ENCODE measurements at places on chromosomes 12 and 14.

DNA sequence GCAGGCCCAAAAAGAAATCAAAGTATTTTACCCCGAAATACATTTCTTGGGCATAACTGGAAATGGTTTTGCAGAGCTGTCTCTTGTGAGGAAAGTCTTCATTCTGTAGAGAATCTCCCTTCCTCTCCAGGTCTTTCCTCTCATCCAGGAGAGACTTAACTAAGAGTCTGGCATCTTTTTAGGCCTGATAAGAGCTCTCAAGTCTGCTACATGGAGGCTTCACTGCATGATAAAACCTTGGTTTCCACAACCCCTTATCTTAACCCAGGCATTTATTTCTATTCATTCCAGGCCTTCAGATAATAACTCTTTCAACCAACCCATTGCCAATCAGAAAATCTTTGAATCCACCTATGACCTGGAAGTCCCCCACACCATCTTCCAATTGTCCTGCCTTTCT lies 41.1 kb upstream of the LRRK2 start:
- no peak for DNase-seq

GRCh38 chr14:32457213-32457920 lies 128.3 kb downstream of the AKAP6 start:
- DNase-seq, result no peak

- no peak for DNase-seq
Measured at GRCh38 chr12:86774841-86775388, 518.7 kb upstream of the MGAT4C start.

DNA sequence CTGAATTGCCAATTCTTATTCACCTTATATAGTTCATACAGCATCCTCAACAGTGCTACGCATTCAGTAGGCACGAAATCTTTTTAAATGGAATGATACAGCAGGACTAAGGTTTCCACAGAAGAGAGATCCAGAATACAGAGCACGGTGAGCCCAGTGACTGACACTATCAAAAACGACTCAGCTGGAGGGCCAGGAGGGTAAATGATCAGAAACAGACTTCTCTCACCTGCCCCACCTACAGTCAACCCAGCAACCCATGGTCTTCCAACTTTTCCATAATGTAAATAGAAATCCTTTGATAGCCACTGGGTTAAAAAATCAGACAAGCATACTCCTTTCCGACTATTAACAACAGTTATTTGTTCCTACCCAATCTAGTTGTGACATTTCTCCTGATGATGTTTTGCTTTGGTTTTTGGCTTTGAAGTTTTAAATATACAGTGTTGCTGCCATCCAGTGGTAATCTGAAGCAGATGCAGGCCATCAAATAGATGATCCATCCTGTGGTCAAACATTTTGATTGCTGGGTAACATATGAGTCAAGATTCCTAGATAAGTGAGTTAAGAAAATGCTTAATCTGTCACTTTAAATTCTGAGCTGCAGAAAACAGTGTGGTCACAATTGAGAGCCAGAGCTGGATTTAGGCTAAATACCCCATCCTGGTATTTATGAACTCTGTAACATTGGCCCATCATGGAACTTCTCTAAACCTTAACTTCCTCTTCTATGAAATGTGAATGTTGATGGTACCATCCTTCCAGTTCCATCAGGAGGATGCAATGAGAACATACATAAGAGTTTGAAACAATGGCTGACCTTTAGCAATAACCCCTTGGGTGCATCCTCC lies 42.0 kb downstream of the GPHB5 start:
- no peak for DNase-seq

DNA sequence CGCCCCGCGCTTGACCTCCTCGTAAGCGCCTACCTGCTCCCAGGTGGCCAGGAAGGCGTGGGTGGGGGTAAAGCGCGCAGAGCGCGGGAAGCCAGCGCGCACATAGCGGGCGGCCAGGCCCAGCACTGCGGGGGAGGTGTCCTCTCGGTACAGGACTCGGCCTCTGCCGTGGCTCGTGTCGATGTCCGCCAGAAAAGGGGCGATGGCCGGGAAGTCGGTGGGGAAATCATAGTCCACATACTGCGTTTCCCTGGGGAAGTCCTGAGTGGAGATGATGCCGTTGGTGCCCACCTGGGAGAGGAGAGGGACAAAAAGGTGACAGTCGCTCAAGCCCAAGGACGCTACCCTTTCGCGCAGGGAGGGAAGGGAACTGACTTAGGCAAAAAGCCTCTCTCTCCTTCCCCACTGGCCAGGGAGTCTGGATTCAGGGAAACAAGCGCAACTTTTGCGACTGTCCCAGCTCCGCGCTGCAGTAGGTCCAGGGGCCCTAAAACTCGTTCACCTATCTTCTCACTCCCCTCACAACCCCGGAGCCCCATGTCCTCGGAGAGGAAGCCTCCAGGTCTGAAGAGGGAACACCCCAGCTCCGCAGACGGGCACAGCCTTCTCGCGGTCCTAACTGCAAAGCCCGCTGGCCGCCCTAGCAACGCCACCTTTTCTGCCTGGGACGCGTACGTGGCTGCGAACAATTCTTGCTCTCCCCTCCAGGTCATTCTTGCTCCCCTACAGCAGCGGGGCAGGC lies 815 bp downstream of the NID2 start:
- DNase-seq, result no peak

DNA sequence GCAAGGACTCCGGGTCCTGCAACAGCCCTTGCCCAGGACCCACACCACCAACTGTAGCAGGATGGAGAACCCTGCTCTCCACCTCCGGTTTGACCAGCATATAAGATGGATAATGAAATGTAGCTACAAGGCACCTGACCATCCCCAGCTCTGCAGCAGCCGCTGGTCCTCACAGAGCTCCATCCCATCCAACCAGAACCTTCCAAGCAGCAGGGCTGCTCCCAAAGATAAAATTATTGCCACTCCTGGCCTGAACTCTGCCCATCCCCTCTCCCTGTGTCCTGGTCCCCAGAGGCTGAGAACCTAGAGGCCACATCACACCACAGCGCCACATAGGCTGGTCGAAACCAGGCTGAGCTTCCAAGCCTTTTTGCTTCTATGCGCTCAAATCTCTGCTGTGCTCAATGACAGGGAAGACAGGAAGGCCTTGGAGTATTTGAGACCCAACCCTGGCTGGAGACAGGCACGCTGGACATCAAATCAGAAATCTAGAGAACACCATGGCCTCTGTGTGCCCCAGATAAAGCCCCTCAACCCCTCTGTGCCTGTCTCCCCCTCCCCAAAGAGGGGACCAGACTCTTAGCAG lies 4.2 kb downstream of the CDK2AP1 start:
- DNase-seq, result no peak

DNA sequence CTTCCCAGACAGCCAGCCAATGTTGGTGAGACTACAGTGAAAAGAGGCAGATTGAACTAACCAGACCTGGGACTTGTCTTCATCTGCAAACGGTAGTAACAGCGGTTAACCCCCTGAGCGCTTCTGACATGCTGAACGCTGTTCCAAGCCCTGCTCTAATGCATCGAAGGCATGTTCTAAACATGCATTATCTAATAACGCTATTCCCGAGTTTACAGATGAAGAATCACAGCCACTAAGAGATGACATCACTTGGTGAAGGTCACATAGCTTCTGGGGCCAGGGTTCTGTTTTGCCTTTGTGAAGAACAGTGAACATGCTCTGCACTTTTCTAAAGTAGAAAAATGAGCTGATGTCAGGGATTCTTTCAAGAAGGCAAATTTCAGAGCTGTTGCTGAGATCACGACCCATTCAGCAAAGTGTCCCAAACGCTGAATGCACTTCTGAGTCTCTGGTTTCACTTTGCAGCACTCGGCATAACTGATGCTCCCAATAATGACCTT lies 56.0 kb downstream of the FOS start:
- no peak for DNase-seq

DNA sequence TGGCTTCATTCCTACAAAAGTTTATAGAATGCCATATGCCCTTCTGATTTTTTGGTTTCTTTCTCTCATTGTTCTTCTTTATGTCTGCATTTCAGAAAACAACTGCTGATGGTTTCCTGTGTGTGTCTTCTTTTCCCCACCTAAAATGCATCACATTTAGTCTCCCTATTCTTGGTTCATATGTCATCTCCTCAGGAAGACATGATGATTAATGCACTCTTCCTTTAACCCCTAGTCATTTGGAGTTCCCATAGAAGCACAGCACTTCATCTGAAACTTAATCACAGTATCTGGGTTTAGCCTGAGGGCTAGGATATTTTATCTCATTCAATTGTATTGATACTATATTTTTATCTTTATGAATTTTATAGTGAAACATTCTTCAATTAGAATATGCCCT lies 21.5 kb downstream of the GNPNAT1 start:
- no peak for DNase-seq

DNA sequence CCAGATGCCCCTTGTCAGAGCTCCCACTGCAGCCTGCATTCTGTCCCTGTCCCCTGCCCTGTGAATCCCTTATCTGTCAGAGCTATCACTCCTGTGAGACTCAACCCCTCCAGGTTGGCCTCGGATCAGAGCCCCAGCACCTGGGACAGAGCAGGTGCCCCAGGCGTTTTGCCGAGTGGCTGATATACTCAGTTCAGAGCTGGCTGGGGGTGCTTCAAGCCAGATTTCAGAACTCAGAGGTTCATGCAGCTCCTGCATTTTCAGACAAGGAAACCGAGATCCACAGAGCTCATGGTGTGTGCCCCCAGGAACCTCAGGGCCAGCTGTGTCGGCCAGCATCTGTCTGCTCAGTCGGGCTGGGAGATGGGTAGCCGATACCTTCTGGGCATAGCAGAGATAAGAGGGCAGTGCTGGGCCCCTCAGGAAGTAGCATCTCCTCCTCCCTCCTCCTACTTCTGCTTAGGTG lies 228.0 kb upstream of the RTL1 start:
- no peak for DNase-seq

DNA sequence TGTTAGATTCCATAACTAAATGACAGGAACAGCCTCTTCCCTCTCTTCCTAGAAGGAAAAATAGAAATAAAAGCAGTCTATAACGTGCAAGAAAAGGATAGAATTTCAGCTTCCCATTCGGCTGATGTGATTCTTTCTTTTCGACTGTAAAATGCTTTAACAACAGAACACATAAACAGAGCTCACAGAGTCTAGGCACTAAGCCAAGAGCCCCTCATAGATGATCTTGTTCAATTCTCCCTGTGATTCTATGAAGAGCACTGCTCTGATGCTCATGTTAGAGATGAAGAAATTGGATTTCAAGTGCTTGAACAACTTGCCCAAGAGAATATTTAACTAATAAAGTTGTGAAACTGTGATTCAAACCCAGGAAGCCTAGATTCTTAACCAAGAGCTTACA lies 232.7 kb downstream of the RPAP3 start:
- DNase-seq, result no peak

Data from DMS 273 treated with DMSO at 0.1 percent for 48 hours (cell line).